ENCODE measurements at places on chromosomes 4 and X.

DNA sequence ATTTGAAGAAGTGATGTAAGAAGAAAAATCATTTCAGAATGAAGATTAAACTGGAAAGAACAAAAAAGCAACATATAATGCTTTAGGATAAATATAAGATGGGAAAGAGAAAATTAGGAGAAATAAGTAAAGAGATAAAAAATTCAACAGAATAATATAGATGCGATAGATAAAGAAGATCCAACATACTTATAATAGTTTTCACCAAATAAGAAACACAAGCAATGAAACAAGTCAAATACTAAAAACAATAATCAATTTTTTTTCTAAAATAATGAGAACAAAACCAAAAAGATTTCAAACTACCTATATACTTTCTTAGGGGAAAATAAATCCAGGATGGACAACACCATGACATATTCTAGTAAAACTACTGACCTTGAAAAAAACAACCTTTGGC is 10.1 kb upstream of the DKK2 start:
- no peak for DNase-seq

DNA sequence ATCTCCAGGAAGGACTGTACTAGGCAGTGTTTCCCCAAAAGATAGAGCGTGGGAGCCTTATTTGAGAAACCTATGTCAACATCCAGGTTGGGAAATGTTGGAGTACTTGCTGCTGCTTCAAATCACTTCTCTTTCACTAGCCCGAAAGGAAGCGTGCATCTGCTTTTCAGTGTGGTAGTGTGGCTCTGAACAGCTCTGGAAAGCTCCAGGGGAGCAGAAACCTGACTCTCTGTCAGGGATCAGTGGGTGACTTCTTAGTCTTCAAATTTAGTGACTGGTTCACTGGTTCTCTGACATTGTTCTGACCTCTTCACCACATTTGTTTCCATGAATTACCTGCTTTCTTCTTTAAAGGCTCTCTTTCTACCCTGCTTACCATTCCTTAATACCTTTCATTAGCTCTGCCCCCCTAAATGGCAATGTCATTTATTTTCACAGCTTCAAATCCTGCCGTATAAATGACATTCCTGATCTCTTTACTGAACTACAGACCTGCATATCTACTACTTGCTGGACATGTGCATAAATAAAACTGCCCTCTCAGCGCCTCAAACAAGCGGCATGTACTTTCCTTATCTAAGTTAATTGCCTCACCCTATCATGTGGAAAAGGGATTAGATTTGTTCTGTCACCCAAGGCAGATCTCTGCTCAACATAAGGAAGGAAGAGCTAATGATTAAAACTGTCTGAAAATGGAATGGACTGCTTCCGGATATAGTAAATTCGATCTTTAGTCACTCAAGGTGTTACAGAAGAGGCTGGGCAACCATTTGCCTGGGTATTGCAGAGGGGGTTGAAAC is 37.0 kb downstream of the DLG3 start:
- DNase-seq: no peak

- no peak for DNase-seq
These were observed 1.1 kb upstream of the SLC10A7 start for GRCh38 chr4:146522869-146523205.

DNA sequence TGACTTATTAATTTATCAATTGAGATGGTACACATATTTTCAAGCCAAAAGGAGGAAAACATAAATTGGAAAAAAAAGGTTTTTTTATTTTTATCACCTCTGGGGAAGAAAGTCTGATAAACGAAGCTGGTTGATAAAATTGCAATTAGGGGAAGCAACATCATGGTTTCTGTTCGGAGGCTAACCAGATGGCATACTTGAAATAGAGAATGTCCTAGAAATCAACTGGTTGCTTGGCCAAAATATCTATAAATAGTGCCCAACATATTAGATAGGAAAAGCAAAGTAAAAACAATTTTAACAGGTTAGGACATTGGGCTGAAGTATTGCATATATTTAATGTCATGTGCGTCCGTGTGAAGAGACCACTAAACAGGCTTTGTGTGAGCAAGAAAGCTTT is 14.3 kb downstream of the KLKB1 start:
- no peak for DNase-seq

DNA sequence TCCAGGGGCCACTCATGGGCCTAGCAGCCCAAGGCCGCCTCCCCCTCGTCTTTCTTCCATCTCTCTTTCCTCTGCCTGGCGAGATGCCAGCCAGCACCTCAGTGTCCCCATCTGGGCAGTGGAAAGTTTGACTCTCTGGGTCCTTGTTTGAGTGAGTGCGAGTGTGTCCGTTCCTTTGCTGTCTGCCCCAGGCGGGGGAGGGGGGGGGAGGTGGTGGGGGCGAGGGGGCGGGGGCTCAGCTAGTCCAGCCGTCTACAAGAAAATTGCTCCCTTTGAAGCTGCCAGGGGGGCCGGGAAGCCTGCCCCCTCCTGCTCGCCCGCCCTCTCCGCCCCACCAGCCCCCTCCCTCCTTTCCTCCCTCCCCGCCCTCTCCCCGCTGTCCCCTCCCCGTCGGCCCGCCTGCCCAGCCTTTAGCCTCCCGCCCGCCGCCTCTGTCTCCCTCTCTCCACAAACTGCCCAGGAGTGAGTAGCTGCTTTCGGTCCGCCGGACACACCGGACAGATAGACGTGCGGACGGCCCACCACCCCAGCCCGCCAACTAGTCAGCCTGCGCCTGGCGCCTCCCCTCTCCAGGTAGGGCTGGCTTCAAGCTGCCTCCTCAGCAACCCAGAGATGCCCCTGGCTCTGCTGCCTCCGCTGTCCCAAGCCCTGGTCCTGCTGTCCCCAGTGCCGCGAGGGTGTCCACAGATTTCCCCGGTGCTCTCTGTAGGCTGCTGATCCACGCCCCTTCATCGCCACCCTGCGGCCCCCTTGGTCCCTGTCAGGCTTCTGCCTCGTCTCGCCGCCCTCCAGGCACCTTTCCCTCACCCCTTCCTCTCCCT is at the start of gene BGN:
TSS of gene BGN (plus strand) at position 440 of the 821 bp plus-strand sequence. CDS start 9,652 bp downstream, outside the sequence.
- DNase-seq: peak; percentile 48

- no peak for DNase-seq
These were observed 118.0 kb downstream of the PWWP3B start for GRCh38 chrX:106286053-106286650.

DNA sequence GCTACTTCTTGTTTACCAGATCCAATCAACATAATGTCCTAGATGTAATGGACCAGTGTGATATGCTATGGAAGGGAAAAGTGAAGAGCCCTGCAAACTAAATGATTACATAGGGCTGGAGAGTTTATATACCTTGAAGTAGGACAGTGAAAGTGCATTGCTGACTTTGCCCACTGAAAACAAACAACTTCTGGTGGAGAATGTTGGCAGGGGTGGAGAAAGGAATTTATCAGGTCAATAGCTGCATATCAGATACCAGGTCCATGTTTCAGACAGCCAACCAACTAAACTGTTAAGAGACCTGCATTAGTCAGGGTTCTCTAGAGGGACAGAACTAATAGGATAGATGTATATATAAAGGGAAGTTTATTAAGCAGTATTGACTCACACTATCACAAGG is 82.4 kb downstream of the DCUN1D4 start:
- no peak for DNase-seq

GRCh38 chr4:53573696-53574095 is 17.6 kb downstream of the LNX1 start:
- DNase-seq: no peak

- no peak for DNase-seq
These were observed 279.0 kb downstream of the BCOR start for GRCh38 chrX:39818750-39819149.

DNA sequence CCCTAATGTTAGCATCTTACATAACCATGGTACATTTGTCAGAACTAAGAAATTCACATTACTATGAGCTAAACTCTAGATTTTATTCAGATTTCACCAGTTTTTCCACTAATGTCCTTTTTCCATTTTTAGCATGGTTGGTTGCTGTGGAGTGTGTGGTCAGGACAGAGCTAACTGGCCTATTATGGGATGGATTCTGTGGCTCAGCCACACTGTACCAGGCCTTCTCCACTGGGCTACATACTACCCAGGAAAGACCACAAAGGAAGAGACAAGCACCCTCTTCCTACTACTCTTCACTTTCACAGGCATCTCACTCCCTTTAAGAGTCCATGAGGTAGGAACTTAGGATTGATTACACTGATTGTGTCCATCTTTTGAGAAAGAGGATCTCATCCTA is 67.4 kb downstream of the ZNF827 start:
- no peak for DNase-seq

GRCh38 chr4:54783402-54784110 is 125.8 kb downstream of the KIT start:
- DNase-seq: no peak

DNA sequence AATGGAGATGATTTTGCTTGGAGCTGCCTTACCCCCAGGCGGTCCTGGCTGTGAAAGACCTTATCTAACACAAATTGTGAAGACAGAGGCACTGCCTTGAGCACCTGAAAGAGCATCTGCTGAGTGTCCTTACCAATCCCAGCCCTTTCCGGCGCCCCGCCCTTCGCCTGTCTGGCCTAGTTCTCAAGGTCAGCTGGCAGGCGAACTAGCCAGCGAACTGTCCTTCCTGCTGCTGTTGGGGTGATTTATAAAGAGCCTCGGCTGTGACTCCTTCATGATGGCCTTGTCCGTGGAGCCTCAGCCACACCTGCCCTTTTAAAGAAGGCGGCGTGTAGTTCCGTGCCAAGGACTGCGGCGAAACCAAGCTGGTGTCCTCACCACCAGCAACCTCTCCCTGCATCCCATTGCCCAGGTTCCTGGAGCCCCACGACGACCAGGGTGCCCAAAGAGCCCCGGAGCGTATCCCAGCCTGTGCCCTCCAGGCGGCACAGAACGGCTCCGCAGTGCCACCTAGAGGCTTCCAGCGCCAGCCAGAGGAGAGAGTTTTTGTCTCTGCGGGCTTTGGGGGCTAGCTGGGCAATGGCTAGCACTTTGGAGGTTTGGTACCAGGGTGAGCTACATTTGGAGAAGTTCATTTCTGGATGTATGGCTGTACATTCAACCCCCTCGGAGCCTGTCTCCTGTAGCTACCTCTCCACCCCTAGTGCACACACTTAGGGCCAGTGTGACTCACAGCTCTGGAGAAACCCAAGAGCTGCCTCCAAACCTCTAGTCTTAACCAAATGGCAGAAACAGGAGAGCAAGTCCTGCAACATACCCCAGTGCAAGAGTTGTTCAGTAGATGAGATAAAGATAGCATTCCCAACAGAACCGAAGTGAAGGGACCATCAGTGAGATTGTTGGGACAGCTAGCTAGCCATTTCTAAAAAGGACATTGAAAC is 36.8 kb upstream of the VMA21 start:
- peak; percentile 72 for DNase-seq

GRCh38 chr4:151409470-151410313 is 716 bp downstream of the FHIP1A start:
- DNase-seq: peak; percentile 38

GRCh38 chrX:136849395-136849794 is 31.1 kb downstream of the RBMX start:
- DNase-seq: no peak

GRCh38 chr4:151727365-151727764 is 33.4 kb downstream of the GATB start:
- no peak for DNase-seq

- no peak for DNase-seq
These were observed 141.3 kb downstream of the AFAP1 start for GRCh38 chr4:7798178-7798995.

DNA sequence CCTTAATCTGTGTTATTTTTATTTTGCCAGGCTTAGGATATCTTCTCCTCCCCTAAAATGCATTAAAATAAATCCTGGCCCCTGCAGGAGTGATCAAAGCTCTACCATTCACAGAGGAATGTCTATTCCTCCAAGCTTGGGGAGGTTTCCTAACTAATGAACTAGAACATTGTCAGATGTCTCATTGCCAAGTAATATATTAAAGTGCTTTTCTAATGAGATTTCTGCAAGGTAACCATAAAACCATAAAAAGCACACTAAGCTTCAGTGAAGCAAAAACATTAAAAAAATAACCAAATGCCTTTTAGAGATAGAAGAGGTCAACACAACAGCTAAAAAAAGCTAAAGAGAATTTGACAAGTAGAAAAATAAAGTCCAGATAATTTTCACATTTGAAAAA is 34.8 kb downstream of the IGFBP7 start:
- DNase-seq: no peak

- no peak for DNase-seq
These were observed 207.6 kb upstream of the SLITRK2 start for GRCh38 chrX:145609951-145610511.

DNA sequence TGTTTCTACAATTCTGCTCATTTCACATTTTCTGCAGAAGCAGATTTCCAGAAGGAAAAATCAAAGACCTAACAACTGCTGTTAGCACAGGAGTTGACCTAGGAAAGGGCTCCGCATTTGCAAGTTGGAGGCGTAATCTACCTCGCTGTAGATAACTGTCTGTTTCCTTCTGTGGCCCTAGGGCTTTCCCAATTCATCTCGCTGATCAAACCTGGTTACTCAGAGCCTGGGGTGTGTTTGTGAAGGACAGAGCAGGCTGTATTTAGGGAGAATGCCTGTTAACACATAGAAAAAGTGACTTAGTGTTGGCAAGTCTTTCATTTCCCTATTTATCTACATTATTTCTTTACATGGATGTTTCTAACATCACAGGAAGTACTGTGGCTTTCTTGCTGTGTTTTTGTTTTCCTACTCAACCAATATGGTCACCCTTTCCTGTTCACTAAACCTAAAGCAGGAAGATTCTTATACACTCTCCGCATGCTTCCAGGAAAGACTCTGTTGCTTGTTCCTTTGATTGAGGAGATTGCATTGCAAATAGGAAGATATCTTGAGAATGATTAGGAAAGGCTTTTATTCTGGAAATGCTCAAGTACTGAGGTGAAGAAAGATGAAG is 40.5 kb downstream of the AGA start:
- no peak for DNase-seq

GRCh38 chr4:94548571-94548970 is 96.8 kb downstream of the PDLIM5 start:
- no peak for DNase-seq

DNA sequence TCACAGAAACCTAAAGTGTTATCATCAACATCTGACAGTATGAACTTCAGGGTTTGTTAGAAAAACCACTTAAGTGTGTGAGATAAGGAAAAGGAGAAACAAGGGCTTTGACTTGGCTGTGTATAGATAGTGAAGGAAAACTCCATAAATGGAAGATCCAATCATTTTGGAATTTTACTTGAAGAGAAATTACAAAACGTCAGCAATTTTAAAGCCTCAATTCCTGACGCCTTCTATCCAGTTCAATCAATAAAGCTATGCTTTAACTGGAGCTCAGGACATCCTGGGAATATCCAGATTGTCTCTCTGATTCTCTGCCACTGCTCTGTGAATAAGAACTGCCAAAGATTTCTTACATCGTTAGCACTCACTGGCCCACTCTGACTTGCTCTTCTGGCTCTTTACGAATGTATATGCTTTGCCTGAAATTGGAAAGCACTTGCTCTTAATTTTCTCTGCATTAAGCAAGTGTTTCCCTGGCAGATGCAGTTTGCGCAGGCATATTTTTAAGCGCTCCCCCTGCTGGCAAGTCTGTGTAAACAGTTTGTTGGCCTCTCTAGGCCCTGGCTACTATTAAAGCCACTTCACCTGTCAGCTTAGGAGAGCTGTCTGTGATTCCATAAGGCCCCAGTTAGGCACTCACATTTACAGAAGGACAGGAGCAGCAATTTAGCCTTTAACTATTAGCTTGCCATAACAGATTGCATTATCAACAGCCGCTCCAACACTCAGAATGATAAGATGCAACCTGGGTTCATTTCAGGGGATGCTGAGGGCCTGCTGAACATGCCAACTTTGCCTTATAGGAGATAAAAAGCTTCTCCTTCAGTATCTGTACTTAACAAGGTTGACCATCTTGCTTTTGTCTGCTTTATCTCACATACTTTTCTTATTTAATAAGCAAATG is 251.4 kb upstream of the DDX53 start:
- DNase-seq: peak; percentile 42

- DNase-seq: no peak
These were observed 184.4 kb downstream of the CAMK2D start for GRCh38 chr4:113576947-113577678.

GRCh38 chr4:26035921-26036320 is 121.9 kb downstream of the SMIM20 start:
- DNase-seq: no peak

Data from adrenal gland (tissue), 19 donors.